ENCODE measurements at places on chromosomes 3 and 15.

DNA sequence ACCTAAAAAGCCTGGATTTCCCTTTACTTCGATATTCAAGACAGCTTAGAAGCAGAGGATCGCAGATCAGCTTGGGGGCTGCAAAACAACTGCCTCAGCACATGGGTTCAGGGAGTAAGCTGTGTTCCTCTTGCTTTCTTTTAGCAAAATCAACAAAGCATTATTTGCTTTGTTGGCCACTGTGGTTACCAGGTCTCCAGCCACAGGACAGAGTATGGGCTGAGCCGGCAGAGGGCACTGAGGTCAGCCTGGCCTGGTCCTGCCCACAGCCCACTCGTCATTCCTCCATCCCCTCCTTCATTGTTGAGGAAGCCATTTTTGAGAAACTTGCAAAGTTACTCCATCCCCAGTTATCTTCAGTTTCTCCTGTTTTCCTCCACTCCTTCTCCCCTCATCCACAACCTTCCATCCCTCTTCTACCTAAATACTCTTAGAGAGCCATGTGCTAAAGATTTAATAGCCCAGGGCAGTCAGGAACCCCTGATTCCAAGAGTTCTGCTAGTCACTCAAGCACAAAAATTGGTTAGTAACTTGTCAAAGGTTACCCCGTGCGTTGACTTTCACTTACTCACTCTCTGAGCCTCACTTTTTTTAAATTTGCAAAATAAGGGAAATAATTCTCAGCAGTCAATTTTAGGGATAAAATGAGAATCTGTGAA lies 60.0 kb upstream of the HES1 start:
- DNase-seq, result peak; percentile 88

- no peak for DNase-seq
These were observed 779.1 kb downstream of the MECOM start for GRCh38 chr3:168884353-168884903.

DNA sequence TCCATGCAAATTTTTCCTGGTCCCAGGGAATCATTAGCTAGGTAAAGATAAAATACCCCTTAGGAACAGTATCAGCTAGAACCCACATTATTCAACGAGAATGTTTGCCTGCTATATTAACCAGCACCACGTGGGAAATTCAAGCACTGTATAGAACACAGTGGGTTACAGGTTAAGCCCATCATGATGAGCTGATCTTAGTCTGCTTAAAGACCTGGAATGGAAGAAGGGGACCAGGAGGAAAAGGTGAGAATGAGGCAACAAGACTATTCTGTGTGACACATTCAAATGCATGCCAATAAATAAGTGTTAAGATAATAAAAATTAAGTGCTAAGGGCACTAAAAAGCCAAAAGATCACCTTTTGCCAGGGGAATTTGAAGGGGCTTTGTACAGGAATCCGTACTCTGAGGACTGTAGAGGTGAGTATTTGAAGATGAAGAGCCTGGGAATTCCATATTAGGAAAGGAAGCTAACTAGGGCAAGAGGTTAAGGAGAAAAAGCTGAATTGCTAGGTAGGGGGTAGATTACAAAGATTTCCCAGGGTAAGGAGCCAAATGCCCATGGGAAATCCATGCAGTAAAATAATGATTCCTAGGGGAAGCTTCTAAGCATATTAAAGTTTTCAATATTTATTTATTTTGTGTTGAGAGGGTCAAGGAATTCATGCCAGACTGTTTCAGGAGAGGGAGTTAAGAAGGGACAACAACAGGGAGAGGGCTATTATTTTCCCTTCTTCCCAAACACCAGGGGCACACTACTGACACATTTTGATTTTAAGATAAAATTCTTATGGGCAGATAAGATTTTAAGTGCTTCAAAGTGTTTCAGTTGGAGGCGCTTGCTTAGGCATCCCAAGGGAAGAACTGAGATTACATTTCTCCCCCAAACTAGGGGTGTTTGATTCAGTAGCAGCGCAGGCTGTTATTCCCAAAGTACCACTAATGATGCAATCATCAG lies 2.3 kb upstream of the MED12L start:
- DNase-seq, result no peak

DNA sequence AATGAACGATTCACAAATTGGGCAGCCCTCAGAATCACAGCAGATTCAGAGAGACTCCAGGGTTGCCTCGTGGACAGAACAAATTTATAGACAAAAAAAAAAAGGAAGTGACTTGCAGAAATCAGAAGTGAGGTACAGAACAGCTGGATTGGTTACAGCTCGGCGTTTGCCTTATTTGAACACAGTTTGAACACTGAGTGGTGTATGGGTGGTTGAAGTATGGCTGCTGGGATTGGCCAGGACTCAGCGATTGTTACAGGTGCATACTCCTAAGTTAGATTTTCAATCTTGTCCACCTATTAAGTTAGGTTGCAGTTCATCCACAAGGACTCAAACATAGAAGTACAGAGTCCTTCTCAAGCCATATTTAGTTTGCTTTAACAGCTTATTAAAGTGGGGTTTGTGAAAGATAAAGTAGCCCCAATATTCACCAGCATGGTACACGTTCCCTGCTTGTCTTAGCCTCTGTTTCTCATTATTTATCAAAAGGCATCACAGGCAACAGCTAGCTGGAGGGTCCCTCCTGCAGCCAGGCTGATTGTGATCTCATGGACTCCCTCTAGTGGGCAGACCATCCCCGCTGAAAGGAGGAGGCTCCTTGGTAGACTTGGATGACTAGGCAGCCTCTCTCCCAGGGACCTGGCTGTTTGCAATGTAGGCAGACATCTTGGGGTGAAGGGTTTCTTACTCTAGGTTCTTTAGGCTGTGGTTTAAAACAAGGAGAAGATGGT lies 17.6 kb upstream of the ALDH1L1 start:
- peak; percentile 75 for DNase-seq

DNA sequence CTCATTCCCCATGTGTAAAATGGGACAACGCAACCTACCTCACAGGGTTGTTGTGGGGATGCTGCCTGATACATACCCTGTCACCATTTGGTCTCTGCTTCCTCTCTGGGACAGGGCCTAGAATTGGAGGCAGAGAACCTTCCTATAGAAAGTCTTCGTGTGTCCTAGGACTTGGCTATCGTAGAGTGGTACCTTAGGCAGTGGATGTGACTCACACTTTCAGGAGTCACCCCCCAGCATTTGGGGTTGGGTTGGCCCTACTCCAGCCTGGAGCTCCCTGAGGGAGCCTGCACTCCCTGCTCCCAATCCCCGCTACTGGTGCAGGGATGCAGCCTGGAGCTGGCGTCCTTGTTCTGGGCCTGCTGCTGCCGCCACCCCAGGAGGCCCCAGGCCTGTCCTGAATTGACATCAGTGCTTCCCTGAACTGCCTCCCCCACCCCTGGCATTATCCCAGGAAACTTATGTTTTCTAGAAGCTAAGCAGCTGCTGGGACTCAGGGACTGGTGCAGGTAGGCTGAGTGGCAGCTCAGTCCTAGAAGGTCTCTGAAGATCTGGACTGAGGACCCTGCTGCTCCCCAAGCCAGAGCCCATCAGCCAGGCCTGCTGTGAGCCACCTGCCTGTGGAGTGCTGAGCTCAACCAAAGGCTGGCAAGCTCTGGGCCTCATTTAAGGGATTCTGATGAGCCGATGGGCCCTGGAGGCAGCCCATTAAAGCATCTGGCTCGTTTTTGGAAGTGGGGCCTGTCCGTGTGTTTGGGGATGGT lies 9.9 kb downstream of the C15orf39 start:
- DNase-seq, result no peak

GRCh38 chr3:58169371-58169770 lies 41.4 kb downstream of the DNASE1L3 start:
- DNase-seq, result no peak

DNA sequence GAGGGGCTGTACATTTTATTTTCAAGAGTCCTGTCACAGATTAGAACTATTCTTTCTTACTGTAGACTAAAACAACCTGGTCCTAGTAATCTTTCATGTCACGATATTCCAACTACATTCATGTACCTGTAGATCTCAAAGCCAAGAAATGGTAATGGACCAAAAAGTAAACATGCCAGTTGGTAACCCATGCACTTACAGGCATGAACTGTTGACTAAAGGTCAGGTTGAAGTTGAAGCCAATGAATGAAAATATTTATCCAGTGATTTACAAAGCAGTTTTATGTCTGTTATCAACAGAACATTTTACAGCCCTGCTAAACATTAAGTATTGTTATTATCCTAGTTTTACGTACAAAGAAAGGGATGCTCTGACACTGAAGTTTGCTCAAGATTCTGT lies 25.3 kb downstream of the LRRC57 start:
- no peak for DNase-seq

DNA sequence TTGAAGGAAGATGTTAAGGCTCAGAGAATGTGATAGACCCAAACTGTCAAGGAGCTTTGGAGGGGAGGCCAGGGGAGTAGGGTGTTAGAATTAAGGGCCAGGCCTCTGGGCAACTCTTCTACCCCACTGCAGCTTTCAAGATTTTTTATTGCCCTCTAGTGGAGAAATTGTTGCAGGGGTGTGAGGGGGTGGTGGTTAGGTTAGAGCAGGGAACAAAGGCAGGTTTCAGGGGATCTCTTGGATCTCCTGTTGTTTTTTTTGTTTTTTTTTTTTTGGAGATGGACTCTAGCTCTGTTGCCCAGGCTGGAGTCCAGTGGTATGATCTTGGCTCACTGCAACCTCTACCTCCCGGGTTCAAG lies 1.4 kb upstream of the SEC13 start:
- no peak for DNase-seq

DNA sequence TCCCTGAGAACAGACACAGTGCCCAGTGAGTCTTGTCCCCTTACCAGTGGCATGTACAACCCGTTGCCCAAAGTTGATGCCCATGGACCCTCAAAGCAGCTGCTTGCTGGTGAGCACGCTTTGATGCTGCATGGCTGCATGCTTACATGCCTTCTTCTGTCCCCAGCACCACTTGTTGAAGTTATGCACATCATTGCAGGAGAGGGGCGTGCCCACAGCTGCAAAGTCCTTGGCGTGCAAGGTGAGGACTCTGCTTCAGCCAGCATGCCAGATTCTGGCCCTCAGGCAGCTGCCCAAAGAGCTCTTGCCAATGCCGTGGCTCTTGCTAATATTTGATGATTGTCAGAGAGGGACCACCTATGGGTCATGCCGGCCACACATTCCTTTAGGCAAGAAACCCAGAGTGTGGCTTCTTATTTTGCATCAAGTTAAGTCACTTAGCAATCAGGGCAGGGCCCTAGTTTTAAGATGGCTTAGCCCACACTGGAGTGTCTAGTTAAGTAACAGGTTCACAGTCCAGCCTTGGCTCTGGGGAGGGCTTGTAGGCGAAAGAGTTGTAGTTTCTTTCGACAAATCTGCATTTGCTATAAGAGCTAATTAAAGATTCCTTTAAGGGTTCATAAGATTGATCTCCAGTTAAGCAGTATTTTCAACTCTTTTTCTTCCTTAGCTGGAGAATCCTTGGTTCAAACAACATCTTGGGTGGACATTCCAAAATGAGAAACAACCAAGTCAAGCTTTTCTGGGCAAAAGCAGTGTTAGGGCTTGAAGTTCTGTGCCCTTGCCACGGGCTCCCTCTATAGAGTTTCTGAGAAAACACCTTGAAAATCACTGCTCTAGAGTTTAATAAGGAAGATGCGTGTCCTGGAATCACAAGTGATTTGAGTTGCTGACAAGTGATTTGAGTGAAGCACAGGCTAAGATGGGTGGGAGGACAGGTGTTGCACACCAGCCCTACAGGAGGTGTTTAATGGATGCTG lies 128.6 kb downstream of the SLCO3A1 start:
- DNase-seq, result no peak

GRCh38 chr15:59237119-59237855 lies 30.6 kb downstream of the LDHAL6B start:
- DNase-seq, result no peak

DNA sequence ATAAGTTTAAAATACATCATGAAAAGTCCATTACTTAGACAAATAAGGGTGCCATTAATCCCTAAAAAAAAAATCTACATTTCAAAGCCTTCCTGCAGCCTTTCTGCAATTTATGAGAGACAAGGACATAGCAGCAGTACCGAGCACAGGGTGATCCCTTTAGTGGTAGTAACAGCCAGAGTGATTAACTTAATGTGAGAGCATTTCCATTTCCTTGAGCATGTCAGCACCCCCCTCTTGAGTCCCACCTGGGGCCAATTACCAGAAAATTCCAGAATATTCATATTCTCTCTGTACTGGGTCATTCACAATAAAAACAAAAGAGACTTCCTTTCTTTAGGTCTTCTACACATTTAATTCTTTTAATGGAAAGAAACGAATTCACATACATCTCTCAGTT lies 546.9 kb upstream of the CCDC54 start:
- no peak for DNase-seq

GRCh38 chr15:35496585-35496984 lies 49.4 kb downstream of the DPH6 start:
- no peak for DNase-seq

DNA sequence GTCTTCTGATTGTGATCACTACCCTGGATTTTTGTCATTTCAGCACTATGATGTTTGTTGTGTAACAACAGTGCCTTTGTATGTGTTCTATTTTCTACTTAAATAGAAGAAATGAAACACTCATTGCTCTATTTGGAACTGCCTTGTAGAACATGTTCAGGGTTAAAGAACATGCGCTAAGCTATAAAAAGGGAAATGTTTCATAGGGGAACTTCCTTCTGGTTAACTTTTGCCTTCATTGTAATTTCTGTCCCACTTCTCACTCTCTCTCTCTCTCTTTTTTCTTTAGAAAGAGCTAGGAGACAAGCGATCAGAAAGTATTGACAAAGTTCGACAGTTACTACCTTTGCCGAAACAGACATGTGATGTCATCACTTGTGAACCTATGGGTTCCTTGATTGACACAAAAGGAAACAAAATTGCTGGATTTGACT lies at the start of gene P2RY12:
Gene P2RY12 (minus strand): TSS at position 13 of the 434 bp plus-strand sequence. CDS start 45,908 bp downstream, outside the sequence.
- DNase-seq, result no peak

GRCh38 chr3:114627770-114628169 lies 333.9 kb downstream of the TIGIT start:
- DNase-seq, result peak; percentile 75

DNA sequence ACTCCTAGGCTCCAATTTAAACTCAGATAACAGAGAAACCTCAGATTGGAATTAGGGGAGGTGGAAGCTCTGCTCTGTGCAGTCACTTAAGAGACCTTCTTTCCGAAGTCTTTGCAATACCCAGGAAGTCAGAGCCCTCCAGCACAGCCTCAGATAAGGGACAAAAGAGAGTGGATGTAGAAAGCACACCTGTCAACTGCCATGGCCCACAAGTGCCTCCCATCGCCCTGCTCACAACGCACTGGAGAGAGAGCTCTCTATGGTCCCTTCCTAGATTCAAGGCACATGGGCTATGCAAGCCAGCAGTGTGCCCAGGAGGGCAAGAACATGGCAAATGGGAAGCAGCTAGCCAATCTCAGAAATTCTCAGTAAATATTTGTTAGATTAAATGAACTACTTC lies 47.3 kb upstream of the TBL1XR1 start:
- DNase-seq, result no peak

- DNase-seq, result no peak
These were observed 32.3 kb downstream of the B3GNT5 start for GRCh38 chr3:183285318-183285717.

Measured in right lobe of liver (tissue), 6 donors.